Chondrocyte (in vitro differentiated cells): ENCODE measurements at places on chromosomes 6 and 20. TPM values are rescaled to one million over a fixed set of nuclear protein-coding genes. Genes with fewer than 3 reads are reported as not detected.

DNA sequence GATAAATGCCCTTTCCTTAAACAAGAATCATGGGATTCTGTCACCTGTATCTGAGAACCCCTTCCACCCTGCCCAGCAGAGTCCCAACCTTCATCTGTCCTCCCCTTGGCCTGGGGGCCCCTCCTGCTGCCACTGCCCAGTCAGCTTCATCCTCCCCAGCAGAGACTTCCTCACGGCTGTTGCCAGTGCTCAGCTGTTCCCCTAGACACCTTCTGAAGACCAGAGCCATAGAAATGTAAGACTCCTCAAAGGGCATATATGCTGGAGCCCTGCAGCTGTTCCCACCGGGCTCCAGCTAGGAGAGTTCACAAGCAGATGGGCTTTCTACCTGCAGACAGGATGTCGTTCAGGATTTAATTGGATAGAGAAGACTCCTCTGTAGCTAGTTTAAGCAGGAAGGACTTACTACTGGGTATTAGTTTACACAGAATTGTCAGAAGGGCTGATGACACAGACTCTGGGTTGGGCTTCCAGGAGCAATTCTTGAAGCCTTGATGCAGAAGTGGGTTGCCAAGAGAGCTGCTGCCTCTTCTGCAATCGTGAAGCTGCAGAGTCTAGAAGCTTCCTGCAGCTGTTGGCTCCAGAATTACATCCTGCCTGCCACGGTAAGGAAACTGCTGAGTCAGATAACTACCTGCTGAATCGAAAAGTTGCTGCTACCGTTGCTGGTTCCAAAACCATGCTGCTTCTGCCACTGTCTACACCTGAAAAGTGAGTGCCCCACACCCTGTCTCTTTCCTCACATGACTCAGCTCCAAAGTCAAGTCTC is 57.1 kb upstream of the MLN start:
- peaks cover 10% of the 10 kb centered on the region for H3K27me3 ChIP-seq
- DNase-seq: no peak
- H3K4me1 ChIP-seq: no peaks in the 10 kb centered on the region
- H3K4me3 ChIP-seq: no peak overlapping the region
- no peak overlapping the region for H3K27ac ChIP-seq

SH3BGRL2 gene
- 2.7 to 2.9 TPM (median 2.8 TPM) in 3 replicates for total RNA-seq

- peak; percentile 36 for DNase-seq
- peaks cover 17% of the 10 kb centered on the region for H3K36me3 ChIP-seq
- H3K4me3 ChIP-seq: no peak overlapping the region
- H3K4me1 ChIP-seq: peaks cover 5% of the 10 kb centered on the region
- H3K27me3 ChIP-seq: no peaks in the 10 kb centered on the region
- no peak overlapping the region for H3K27ac ChIP-seq
Observed at GRCh38 chr6:35064290-35064689, 76.8 kb downstream of the TCP11 start.

- no peaks in the 10 kb centered on the region for H3K27me3 ChIP-seq
- H3K36me3 ChIP-seq: no peaks in the 10 kb centered on the region
- H3K27ac ChIP-seq: peak overlapping the region; percentile 22
- H3K4me3 ChIP-seq: no peak overlapping the region
Observed at GRCh38 chr6:79421001-79421411, 116.2 kb downstream of the LCA5 start.

SLC22A2 gene
- total RNA-seq: not detected in 3 replicates
